ENCODE measurements at places on chromosomes 6 and 20.

DNA sequence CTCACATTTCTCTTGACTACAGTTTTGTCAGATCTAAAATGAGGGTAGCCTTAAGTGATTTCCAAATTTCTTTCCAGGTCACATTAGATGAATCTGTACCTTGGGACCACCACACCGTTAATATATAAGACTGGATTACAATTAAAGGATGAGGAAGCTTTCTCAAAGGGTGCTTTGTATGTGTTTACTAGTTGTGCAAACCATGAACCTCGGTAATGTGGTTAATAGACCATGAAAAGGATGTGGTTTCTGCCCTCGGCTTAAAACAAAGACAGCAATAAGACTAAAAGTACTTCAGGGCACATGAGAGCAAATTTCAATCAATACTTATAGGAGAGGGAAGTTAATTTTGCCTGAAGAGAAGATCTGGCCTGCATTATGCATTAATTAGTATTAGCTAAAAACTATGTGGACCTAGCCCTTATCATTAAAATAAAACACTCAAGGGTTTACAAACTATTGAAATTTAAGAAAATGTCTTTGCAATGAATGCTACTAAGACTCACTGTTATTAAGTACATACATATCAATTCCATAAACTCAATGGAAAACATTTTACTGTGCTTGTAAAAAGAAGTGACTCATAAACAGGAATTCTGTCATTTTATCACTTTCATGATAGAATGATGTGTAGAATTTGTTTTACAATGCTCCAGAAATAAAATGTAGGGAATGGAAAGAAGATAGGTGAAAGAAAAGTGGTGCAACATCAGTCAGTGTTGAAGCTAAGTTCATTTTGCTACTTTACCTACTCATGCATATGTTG lies 936 bp upstream of the TMX4 start:
- peak; percentile 11 for DNase-seq

DNA sequence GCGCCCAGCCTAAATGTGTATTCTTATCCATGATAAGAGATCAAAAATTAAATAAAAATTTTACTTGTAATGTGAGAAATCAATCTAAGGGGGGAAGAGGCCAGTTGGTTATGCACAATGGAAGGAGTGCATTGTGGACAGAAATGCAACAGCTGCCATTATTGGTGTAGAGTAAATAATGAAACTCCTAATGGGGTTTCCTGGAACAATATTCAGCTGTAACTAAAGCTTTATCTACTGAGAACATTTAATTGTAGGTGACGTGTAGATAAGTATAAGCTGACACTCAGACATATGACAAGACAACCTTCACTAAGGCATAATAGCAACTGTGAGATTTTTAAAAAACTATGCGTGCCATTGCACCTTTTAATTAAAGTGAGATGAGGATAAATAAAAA lies 71.4 kb downstream of the CEP57L1 start:
- no peak for DNase-seq

- DNase-seq: no peak
These were observed 9.3 kb downstream of the SLC9A8 start for GRCh38 chr20:49821870-49822331.

- DNase-seq: no peak
These were observed 21.0 kb upstream of the FYN start for GRCh38 chr6:111894272-111894671.

DNA sequence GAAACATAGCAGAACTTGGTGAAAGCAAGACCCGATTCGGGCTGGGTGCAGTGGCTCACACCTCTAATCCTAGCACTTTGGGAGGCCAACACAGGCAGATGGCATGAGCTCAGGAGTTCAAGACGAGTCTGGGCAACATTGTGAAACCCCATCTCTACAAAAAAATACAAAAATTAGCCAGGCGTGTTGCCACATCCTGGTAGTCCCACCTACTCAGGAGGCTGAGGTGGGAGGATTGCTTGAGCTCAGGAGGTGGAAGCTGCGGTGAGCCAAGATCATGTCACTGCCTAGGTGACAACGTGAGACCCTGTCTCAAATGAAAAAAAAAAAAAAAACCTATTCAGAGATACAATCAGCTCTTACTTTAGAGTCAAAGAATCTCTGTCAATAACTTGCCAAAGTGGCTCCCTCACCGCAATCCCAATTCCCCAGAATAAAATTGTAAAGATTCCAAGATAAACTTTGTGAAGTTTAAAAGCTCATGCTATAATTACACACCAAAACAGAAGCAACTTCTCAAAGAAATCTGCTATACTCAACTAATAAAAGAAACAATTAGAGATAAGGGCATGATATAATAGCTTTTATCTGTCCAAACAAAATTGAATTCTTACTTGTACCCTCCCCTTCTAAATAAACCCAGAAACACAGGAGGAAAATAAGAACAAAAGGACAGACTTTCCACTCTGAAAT lies 33.6 kb downstream of the CDK19 start:
- DNase-seq: no peak

GRCh38 chr6:36757206-36757605 lies 59.6 kb downstream of the RAB44 start:
- DNase-seq: peak; percentile 21

DNA sequence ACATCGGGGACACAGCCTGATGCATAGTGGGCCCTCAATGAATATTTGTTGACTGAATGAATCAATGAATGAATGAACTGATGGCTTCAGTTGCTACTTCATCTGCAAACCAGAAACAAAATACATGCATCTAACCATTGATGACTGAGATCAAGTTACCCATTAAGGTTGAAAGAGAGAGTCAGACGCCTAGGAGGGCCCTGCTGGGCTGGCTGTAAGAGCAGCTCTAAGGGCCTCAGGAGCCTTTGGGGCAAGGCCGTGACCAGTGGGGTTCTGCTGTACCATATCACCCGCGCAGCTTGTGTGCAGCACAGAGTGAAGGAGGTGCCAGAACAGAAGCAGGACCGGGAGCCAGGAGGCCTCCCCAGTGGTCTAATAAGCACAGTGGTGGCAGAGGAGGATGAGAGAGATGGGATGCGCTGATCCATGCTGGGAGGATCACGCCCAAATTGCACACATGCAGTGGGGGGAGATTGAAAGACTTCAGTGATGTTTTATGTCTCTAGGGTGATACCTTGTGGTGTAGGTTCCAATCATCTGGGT lies 96.1 kb upstream of the KCNG1 start:
- DNase-seq: no peak

- no peak for DNase-seq
These were observed 66.7 kb upstream of the ZNF217 start for GRCh38 chr20:53660078-53660909.

GRCh38 chr20:31559704-31560093 lies 45.4 kb upstream of the ID1 start:
- no peak for DNase-seq

GRCh38 chr20:36950414-36951197 lies 902 bp downstream of the SAMHD1 start:
- peak; percentile 39 for DNase-seq

GRCh38 chr6:32662836-32663235 lies 3.6 kb downstream of the HLA-DQB1 start:
- DNase-seq: no peak

- DNase-seq: no peak
These were observed 133.4 kb downstream of the BANF2 start for GRCh38 chr20:17833036-17833674.

GRCh38 chr6:24929242-24929641 lies 6.5 kb downstream of the RIPOR2 start:
- no peak for DNase-seq

DNA sequence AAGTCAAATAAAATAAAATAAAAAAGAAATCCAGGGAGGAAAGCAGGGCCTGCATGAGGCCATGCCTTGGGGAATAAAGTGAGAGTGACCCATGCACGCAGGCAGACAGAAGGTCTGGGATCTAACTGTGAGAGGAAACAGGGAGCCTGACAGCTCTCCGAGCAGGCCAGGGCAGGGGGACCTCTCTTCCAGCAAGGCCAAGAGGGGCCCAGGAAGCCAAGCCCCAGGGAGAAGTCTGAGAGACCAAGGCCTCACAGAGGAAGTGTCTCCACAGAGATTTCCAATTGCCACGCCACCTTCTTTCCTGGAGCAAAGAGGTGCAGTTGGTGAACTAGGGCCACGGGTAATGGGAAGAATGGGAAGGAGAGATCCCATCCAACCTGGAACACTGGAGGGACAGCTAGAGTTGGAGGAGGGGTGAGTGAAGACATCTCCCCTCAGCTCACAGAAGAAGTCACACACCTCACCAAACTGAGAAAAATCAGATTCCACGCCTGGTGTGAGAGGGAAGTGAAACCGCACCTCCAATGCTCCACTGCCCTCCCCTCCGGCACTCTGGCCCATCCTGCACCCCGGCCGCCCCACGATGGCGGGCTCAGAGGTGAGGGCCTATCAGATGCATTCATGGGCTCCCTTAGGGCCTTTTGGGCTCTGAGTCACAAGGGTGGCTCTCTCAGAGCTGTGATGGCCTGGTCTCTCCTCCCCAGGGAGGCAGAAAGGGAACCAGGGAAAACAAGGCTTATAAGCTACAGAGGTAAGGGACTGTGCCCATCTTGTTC lies 25.1 kb upstream of the TAF8 start:
- no peak for DNase-seq
